ENCODE measurements at places on chromosomes 3 and 15.

DNA sequence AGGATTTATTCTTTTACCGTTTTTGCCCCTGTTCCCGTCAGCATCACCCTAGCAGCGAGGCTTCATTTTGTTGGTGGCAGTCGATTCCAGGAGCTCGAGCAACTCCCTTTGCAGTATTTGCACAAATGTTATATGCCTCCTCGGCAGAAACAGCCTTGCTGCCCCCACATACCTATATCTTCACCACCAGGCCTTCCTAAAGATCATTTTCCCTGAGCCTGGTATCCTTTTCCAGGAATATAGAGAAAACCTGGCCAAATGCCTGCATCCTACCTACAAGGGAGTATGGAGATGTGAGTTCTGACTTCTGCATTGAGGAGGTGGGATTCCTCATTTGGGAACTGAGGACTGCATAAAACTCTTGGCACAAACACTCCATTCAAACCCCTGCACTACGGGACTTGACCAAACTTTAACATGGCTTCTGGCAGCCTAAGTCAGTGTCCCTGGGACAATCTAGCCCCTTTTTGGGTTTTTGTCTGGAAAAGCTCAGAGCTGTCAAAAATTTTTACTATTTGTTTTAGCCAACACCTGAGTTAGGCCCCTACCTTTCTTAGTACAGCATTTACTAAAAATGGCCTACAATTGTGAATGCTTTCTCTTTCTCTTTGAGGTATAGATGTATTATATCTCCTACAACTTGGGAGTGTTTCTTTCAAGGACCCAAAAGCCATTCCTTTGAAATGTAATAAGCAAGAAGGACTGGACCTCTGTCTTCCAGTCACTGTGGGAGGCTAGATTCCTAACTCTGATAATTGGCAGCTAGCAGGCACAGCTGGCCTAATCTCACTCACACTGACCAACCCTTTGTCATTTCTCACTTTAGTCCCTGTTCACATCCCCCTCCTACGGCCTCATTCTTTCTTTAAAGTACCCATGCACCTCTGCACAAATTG lies 12.1 kb upstream of the UBE2Q2 start:
- no peaks in the 10 kb centered on the region for H3K4me1 ChIP-seq
- DNase-seq = no peak
- no peak overlapping the region for H3K27ac ChIP-seq
- H3K36me3 ChIP-seq = no peaks in the 10 kb centered on the region

DNA sequence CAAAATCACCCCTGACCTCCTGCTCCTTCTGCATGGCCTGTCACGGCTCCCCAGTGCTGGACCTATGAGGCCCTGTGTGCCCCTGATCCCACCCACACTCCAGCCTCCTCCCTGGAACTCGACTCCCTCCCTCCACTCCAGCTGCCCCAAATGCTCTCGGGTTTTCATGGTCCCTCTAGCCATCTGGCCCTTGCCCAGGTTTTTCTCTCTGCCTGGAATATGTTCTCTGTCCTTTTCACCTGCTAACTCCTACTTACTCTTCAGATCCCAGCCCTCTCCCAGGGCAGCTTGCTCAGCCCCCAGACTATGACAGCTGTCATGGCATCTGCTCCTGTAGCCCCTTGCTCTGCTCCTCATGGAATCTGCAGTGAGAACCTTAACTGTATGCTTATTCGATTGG lies 30.3 kb downstream of the DUSP7 start:
- DNase-seq = no peak
- no peaks in the 10 kb centered on the region for H3K4me1 ChIP-seq
- H3K27me3 ChIP-seq = no peaks in the 10 kb centered on the region
- no peak overlapping the region for H3K4me3 ChIP-seq

- H3K27ac ChIP-seq = no peak overlapping the region
- H3K4me1 ChIP-seq = no peaks in the 10 kb centered on the region
- no peak overlapping the region for H3K4me3 ChIP-seq
- H3K27me3 ChIP-seq = no peaks in the 10 kb centered on the region
- peaks cover 35% of the 10 kb centered on the region for H3K36me3 ChIP-seq
Observed at GRCh38 chr15:64144565-64145281, 6.8 kb upstream of the SNX22 start.

DNA sequence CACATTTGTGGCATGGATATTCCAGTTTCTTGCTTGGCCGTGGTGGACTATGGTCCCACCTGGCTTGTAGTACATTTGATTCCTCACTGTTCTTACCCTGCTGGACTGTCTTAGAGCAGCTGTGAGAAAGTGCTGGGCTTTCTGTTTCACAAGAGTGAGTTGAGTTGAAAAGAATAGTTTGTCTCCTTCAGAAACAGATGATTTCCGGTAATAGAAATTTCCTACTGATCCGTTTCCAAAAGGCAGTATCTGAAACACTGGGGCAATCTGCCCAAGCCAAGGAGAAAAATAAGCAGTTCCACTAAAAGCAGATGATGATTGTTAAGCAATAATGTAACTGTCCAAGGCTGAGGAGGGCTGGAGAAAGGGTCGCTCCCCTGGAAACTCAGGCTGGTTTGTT lies 96.0 kb downstream of the SUCLG2 start:
- H3K4me1 ChIP-seq = no peaks in the 10 kb centered on the region
- no peaks in the 10 kb centered on the region for H3K27me3 ChIP-seq
- no peak for DNase-seq
- no peak overlapping the region for H3K4me3 ChIP-seq
- H3K36me3 ChIP-seq = peaks cover 19% of the 10 kb centered on the region
- H3K27ac ChIP-seq = no peak overlapping the region

Measured in T-cell (primary cell).